ENCODE measurements at places on chromosomes 12 and 14.

GRCh38 chr12:88868050-88868449 lies 287.8 kb upstream of the KITLG start:
- peak; percentile 36 for DNase-seq

- peak; percentile 65 for DNase-seq
Observed at GRCh38 chr14:101480747-101481530, 80.4 kb upstream of the DIO3 start.

GRCh38 chr14:26204728-26205479 lies 392.9 kb downstream of the NOVA1 start:
- DNase-seq, result peak; percentile 65

DNA sequence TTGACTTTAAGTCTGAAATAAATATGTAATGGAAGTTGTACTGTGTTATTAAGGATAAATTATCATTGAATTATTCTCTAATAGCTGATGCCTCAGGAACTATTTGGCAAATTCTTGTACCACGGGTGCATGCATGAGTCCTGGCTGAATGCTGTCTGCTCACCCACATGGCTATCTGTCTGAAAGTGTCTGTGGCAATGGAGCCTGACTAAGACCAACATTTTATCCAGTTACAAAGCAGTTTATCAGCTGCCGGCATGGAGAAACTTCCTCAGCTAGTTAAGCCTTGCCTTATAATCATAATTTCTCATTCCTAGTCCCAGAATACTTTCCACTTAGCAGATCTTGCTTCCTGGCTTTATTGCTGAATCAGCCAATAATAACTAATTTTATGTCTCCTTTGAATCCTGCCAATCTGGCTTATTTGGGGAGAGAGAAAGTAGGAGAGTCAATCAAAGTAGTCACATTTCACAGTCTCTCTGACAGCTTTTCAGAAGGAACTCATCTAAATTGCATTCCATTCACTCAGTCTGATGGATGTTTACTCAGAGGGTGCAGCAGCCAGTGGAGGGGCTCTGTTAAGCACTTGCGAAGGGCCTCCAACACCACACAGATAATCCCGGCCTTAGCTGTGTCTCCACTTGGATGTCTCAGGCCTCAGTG lies 280.6 kb upstream of the CLEC14A start:
- DNase-seq, result no peak

- peak; percentile 65 for DNase-seq
Observed at GRCh38 chr12:28172434-28173030, 17.7 kb upstream of the CCDC91 start.

- DNase-seq, result no peak
Observed at GRCh38 chr14:79093531-79093930, 923.4 kb downstream of the NRXN3 start.

DNA sequence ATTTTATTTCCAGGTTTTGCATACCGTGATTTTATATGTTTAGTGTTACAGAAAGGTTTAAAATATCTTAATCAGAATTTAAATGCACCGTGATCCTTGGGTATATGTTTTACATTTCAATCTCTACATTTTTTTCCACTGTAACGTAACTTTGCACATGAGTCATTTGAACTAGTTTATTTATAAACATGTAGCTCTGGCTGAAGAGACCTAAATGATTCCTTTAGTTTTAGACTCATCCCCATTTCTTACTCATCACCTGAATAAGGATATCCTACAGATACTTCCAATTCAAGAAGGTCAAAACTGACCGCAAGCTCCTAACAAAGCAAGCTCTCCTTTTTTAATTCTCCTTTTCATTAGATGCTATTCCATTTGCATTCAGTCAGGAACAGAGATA lies 42.7 kb upstream of the SLC6A15 start:
- DNase-seq, result no peak

- DNase-seq, result peak; percentile 84
Observed at GRCh38 chr12:106226884-106227640, 20.8 kb downstream of the CKAP4 start.

- DNase-seq, result no peak
Observed at GRCh38 chr14:100603341-100604120, 16.3 kb upstream of the BEGAIN start.

DNA sequence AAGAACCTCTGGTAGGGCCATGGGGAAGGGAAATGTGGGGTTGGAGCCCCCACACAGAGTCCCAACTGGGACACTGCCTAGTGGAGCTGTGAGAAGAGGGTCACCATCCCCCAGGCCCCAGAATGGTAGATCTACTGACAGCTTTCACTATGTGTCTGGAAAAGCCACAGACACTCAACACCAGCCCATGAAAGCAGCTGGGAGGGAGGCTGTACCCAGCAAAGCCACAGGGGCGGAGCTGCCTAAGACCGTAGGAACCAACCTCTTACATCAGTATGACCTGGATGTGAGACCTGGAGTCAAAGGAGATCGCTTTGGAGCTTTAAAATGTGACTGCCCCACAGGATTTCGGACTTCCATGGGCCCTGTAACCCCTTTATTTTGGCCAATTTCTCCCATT lies 97.8 kb downstream of the HMGA2 start:
- DNase-seq, result no peak

DNA sequence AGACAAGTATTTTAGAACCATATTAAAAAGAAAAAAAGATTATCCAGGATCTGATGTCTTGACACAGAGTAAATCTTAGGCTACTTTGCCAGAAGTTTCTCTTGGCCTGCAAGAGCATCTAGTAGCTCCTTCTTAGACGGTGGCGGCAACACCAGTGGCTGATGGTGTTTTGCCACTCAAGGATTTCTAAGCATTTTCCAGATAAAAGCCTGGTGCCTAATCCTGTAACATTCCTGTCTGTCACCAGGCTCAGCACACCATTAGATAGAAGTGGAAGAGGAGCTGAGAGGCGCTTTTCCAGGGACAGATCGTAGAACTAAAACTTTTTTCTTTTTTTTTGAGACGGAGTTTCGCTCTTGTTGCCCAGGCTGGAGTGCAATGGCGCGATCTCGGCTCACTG lies 14.0 kb downstream of the WNT5B start:
- DNase-seq, result no peak

DNA sequence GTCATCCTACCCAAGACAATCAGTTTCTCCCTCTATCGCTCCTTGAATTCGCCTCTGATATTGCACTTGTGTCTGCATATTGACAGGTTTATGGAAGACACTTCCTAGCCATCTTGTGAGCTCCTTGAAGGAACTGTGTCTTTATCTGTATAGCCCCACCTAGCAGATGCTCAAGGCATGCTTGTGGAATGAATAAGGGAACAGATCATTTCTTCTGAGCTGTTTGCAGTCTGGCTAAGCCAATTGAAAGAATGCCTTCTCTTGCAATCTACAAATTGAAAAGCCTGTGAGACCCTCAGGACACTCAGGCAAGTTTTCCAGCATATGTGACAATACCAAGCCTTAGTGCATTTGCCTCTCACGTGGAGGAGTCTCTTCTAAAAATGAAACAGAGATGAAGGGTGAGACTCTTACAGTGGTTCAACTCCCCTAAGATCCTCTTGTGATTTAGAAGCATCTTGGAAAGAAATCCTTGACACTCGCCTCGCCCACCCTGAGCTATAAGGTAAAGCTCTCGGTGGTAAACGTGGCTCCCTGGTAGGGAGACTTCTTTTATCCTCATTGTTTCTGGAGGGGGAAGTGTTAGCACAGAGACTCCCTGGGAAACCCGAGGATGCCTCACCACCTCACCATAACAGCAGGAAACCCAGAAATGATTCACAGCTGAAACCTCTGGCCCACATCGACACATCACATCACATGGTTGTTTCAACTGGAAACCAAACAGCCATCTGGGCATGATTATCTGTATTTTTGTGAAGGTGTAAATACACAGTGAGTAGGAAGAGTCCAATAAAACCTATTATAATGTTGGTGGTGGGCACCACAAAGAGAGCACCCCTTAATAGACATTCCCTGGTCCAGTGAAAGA lies 112.3 kb upstream of the BCL2L14 start:
- no peak for DNase-seq

DNA sequence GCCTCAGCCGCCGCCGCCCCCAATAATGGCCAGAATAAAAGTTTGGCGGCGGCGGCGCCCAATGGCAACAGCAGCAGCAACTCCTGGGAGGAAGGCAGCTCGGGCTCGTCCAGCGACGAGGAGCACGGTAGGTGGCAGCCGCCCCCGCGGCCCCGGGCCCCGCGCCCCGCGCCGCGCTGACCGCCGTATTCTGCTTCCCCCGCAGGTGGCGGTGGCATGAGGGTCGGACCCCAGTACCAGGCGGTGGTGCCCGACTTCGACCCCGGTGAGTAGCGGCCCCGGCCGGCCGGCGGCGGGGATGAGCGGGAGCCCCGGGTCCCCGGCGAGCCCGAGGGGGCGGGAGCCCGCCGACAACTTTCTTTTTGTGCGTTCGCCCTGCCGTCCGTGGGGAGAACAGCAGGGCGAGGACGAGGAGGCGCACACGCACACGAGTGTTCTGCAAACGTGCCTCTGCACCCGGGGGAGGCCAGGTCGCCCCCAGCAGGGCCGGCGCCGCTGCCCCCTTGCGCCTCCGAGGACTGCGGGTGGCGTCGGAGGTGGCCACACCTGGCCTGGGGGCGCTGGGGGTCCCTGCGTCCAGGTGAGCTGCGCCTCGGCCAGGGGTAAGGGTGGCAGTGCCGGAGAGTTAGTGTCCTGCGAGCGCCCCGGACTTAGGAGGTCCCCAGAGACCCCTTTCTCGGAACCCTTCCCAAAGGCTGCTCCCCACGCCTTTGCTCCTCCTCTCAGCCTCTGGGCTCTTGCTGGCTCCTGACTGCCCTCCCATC lies 794 bp downstream of the RCOR1 start:
- DNase-seq, result peak; percentile 80

- no peak for DNase-seq
Observed at GRCh38 chr14:93792391-93792790, 4.1 kb upstream of the PRIMA1 start.

DNA sequence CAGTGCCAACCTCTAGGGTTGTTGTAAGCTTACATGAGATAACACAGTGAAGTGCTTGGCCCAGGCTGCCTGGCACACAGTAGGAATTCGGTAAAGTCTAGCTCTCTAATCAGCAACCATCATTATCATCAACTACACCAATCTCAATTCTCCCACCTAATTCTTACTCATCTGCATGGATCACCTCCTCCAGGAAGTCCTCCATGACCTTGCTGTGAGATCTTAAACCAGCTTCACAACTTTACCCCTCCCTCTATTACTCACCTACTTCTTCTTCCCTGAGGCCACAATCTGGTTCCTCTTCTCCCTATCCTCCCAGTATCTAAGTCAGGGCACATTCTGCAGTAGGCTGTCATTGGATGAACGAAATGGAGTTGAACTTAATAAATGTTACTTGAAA lies 67.3 kb downstream of the GSC start:
- DNase-seq, result no peak

- peak; percentile 58 for DNase-seq
Observed at GRCh38 chr14:103132381-103133209, 9.3 kb downstream of the TNFAIP2 start.

DNA sequence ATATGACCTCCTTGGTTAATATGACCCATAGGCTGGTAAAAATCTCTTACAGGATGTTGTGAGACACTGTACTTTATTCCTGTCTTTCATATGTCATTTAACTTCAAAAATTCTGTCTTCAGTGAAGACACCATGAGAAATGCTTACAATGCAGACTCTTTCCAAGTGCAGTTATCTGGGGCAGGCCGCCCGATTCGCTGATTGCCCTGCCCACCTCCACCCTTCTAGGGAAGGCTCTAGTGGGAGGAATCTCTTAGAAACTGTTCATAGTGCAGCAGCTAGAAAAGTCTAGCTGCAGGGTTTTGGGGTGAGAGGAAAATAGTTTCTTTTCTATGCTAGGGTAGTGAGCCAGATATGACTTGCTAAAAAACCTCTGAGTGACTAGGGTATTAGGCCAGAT lies 15.0 kb upstream of the CIPC start:
- DNase-seq, result no peak

GRCh38 chr12:15731940-15732339 lies 57.2 kb downstream of the EPS8 start:
- no peak for DNase-seq

- DNase-seq, result no peak
Observed at GRCh38 chr12:26276709-26277108, 81.3 kb downstream of the SSPN start.

Data from stomach (tissue), 19 donors.